Right forelimb (tissue), 1 donor: ENCODE measurements at places on chromosomes 1 and 21.

- DNase-seq, result no peak
Observed at GRCh38 chr1:246587606-246588005, 21.4 kb downstream of the CNST start.

- peak; percentile 64 for DNase-seq
Observed at GRCh38 chr1:183185941-183186490, at the start of gene LAMC2. TSS of gene LAMC2 (plus strand) at chr1:183186264. CDS start at chr1:183186353, 89 bp downstream.

- DNase-seq, result no peak
Observed at GRCh38 chr1:78370779-78371482, 119.8 kb upstream of the PTGFR start.

GRCh38 chr1:11245904-11246719, 16.2 kb downstream of the MTOR start:
- DNase-seq, result no peak

- DNase-seq, result no peak
Observed at GRCh38 chr1:202952818-202953217, 5.3 kb downstream of the ADIPOR1 start.

- DNase-seq, result no peak
Observed at GRCh38 chr1:216049741-216050430, 373.4 kb downstream of the USH2A start.

- no peak for DNase-seq
Observed at GRCh38 chr1:176542352-176542751, 79.4 kb downstream of the PAPPA2 start.

DNA sequence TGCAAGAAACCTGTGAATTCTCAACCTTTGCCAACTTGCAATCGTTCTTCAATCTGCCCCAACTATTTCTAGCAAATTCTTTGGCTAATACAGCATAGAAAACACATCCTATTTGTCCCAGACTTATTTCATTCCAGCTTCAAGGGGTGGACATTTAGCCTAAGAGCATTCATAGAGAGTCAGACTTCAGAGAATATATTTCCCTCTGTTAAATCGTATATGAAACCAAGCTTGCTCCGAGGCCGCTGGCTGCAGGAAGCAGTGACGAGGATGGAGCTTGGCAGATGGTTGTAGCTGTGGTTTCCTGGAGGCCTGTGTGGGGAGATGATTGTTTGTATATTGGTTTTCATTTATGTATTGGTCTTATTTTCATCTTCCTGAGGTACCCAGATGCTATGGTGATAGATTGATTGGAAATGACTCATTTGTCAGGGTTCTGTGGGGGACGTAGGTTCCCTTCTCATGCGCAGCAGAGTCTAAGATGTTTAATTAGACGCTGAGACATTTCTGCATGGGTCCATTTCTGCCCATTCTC, 26.1 kb downstream of the MAN1C1 start:
- peak; percentile 64 for DNase-seq

DNA sequence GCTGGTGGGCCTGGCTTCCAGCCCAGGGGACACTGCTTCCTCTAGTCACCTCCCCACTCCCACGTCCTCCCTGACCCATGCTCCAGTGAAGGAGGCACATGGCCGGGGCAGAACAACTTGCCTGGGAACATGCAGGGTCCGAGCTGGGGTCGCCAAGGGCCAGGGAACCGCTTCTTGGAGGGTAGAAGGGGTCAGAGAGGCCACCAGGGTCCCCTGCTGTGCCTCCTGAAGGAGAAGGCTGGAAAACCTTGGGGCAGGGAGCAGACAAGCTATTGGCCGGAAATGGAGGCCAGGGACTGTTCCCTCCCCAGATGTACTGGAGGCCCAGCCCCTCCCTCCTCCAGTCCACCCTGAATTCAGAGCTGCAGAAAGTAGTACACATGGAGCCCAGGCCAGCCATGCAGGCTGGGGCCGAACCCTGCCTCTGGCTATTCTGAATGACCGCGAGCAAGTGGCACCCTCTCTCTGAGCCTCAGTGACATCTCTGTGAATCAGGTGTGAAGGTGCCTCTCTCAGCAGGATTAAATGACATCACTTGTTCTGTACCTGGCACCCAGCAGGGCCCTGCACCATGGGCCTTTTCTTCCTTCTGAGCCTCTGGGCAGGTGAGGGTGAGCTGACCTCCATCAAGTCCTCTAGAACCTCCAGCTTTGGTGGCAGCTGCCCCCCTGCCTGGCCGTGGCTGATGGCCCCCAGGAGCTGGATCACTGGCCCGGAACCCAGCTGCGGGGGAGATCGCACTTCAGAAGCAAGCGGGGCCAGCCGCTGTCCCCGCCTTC, 15.7 kb downstream of the SPOCD1 start:
- DNase-seq, result no peak

GRCh38 chr1:48414264-48414663, 57.7 kb downstream of the SPATA6 start:
- DNase-seq, result no peak

DNA sequence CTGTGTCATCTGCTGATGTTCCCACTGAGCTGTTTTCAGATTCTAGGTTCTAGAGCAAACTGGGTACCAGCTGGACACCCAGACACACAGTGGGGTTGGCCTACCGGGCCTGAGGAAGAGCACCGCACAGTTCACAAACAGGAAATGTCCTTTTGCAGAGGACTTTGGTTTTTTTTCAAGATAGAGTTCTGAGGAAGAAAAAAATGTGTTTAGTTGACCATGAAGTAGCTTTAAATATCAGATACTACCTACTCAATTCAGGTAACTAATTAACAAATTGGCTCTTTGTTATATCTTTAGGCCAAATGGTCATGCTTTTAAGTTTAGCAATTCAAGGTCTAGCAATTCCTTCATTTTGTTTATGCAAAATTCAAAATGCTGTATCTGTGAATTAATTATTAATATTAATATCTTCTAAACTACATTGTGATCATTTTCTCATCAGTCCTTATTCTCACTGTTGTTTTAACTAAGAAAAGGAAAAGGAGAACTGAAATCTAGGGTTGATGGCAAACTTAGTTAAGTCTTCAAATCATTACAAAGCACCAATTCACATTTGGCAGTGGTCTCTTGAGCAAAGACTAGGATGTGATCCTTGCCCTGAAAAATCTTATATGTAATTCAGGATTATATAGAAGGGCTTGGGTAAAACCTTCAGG, 17.2 kb upstream of the NCF2 start:
- DNase-seq, result no peak

DNA sequence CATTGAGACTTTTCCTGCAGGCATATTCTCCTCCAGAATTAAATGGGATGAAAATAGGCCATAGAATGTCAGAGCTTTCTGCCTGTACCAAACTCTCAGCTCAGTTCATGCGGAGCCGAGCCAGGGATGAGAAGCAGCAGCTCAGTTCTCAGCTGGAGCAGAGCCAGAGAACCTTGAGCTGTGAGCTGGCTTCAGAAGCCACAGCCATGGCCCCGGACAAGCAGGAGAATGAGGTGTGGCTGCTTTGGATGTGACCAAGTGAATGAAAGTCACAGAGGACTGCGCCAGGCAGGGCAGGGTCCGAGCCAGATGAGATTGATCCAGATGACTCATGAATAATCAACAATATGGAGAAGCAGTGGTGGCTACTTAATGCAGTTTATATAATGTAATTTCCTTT, 633.8 kb downstream of the NCAM2 start:
- DNase-seq, result no peak

- DNase-seq, result peak; percentile 81
Observed at GRCh38 chr1:156052862-156053767, 483 bp downstream of the UBQLN4 start.

GRCh38 chr1:89826594-89826993, 5.8 kb downstream of the LRRC8D start:
- DNase-seq, result no peak

DNA sequence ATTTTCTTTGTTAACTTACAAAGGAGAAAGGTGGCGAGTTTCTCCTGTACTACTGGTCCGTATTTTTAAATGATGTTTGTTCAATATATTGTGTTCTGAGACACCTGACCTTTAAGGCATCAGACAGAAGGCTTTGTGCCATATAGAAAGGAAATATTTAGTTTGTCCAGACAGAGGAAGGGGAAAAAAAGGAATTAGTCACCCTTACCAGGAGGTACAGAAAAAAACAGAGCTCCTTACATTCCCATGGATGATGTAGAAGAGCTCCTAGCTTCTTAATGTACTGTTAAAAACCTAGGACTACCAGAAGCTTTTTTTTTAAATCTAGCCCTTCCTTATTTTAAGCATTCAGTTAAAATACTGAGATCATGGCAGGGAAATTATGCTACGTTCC, 12.4 kb upstream of the PODN start:
- no peak for DNase-seq

GRCh38 chr1:195294911-195295310, 1313.3 kb downstream of the KCNT2 start:
- DNase-seq, result no peak

GRCh38 chr1:30746212-30747032, 11.2 kb downstream of the LAPTM5 start:
- no peak for DNase-seq

DNA sequence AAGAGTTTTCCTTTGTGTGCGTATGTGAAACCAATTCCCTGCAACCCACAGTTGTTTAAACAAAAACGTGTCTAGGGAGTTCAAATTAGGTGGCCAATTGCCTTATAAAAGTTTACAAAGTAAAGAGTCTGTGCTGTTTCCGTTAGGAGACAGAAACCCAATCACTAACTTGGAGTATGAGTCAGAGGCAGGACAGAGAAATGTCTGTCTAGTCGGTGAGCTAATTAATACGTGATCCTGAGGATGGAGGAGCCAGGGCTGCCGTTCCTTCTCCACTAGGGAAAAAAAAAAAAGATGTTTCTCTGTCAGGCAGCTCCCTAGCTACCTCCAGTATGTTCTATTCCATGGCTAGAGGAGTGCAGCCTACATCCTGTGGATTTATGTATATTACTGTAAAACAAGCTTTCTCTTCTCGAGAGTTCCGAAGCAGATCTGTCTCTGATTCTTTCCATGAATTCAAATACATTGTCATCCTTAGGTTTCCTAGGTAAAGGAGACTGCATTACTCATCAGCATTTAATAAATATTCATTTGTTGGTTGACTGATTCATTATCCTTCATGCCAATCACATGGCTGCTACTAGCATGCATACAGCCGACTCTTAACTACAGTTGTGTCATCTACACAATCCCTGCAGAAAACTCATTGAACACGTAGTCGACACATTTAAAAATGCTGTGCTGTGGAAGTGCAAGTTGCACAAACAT, 430.6 kb downstream of the KIF26B start:
- DNase-seq, result peak; percentile 12

- DNase-seq, result no peak
Observed at GRCh38 chr1:225603538-225604354, 49.2 kb downstream of the ENAH start.

DNA sequence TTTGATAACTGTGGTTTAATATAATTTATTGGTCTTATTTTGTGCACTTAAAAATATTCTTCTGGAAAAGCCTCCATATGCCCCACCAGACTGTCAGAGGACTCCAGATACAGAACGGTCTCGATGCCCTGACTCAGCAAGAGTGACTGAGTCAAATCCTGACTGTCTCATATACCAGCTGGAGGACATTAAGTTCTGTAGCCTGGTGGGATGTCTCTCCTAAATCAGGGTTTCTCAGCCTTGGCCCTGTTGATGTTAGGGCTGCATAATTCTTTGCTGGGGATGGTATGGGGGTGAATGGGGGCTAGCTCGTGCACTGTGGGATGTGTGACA, 67.7 kb upstream of the TLR5 start:
- no peak for DNase-seq

DNA sequence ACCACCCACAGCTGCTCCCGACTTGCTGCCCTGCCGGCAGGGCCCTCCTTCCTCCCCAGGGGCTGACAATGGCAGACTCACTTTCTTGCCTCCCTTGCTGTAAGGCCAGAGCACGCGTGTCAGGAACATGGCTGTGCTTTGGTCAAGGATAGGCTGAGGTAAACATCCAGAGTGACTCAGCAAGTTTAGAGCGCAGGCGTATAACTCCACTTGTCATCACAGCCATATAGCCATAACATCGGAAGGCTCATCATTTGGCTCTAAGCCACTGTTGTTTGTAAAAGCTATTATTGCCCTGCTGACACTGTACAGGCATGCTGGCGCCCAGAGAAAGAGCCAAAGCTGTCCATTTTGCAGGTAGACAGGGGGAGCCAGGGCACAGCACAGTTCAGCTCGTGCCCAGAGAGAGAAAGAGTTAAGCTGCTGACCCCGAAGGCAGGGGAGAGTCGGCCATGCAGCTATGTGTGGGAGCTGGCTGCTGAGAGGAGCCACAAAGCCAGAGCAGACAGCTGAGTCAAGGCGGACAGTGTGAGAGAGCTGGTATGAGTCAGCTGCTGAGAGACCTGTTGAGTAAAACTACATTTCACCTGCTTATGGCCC, 60.6 kb downstream of the GNG4 start:
- no peak for DNase-seq

GRCh38 chr1:8520483-8520966, 202.6 kb downstream of the SLC45A1 start:
- no peak for DNase-seq

DNA sequence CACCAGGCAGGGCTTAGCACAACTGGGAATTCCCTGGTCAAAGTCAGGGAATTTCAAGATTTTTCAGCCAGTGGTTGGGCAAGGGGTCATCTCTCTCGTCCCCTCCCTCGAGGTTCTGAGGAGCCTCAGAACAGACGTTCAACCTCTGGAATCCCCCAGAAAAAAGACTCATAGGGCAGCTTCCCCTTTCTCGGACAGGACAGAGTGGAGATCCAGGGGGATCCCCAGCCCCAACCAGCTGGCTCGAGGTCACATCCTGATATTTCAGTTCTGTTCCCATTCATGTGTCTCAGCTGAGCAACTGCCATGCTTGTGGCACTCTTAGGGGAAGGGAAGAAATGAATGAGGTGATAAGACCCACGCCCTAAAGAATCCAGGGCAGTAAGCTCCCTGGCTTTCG, 4.9 kb upstream of the LAD1 start:
- no peak for DNase-seq
